IMR-90 (cell line): ENCODE measurements at places on chromosomes 1 and 21. TPM values are rescaled to one million over a fixed set of nuclear protein-coding genes. Genes with fewer than 3 reads are reported as not detected.

- no peak for DNase-seq
Observed at GRCh38 chr1:9441451-9442133, 97.7 kb upstream of the SLC25A33 start.

DNA sequence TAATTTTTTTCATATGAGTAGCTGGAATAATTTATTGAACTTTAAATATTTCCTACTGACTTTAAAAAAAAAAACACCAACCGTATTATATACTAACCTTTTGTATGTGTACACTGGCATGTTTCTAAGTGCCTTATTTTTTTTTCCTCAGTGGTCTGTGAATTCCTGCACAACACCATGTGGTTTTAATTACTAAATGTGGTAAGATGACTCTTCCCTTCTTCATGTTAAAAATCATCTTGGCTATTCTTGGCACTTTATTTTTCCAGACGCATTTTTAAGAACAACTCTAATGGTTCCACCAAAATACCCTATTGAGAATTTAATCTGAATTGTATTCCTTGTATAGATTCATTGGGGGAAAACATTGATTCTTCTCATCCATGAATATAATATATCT is 28.4 kb downstream of the PPP2R5A start:
- DNase-seq, result peak; percentile 56

- no peak for DNase-seq
Observed at GRCh38 chr21:14480411-14481031, 65.6 kb downstream of the SAMSN1 start.

The ITLN1 gene
- not detected in 2 replicates for polyA plus RNA-seq

DNA sequence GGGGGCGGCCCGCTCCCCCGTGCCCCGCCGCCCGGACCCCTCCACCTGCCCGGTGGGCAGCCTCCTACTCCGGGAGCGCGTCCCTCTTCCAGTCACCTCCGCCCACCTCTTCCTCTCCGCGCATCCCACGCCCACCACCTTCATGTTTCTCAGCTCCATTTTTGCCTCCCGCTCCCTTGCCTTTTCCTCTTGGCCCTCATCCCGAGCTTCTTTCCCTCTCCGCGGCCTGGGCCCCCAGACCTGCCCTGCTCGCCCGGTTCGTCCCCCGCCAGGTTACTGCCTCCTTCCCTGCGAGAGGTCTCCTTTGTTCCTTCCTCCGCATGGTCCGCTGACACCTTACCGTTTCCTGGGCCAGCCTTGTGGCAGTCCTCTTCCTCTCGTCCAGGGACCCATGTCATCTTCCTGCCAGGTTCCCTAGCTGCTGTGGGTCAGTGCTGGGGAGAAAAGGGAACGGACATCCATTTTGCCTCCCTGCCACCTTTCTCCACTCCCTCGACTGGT is 563 bp downstream of the QSOX1 start:
- no peak for DNase-seq

GRCh38 chr1:169682071-169682470 is 29.3 kb downstream of the SELL start:
- DNase-seq, result no peak

DNA sequence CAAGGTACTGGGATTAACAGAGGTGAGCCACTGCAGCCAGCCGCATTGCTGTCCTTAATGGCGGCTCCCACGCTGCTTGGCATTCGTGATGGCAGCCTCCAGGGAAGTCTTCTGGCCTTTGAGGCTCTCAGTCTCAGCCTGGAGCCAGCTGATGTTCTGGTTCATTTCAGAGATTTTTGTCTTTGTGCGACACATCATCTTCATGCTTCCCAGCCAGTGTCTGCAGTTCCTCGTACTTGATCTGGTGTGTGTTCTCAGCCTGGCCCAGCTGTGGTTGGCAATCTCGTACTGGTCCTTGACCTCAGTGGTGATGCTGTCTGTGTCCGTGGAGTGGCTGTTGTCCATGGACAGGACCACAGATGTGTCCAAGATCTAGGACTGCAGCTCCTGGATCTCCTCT is 11.7 kb downstream of the SNRPE start:
- DNase-seq, result no peak

GRCh38 chr21:14542638-14543037 is 3.5 kb downstream of the SAMSN1 start:
- no peak for DNase-seq

- no peak for DNase-seq
Observed at GRCh38 chr1:97926017-97926708, 5.3 kb upstream of the DPYD start.

The ALG6 gene
- 4.2 and 6.5 TPM in 2 replicates for polyA plus RNA-seq

DNA sequence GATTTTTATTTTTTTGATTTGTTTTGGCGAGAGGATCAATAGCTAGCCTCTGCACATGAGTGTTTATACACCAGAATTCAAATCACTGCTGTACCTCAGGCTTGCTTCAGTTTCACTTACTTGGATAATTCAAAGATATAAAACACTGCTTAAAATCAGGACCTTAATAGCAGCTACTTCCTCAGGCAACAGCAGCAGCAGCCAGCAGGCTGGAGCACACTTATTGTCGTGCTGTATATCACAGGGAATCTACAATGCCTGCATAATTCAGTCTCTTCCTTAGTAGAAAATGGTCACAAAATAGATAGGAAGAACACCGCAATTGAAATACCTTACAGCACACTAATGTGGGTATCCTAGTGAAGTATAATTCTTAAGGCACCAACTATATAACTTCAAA is 497.3 kb downstream of the NEGR1 start:
- no peak for DNase-seq

DNA sequence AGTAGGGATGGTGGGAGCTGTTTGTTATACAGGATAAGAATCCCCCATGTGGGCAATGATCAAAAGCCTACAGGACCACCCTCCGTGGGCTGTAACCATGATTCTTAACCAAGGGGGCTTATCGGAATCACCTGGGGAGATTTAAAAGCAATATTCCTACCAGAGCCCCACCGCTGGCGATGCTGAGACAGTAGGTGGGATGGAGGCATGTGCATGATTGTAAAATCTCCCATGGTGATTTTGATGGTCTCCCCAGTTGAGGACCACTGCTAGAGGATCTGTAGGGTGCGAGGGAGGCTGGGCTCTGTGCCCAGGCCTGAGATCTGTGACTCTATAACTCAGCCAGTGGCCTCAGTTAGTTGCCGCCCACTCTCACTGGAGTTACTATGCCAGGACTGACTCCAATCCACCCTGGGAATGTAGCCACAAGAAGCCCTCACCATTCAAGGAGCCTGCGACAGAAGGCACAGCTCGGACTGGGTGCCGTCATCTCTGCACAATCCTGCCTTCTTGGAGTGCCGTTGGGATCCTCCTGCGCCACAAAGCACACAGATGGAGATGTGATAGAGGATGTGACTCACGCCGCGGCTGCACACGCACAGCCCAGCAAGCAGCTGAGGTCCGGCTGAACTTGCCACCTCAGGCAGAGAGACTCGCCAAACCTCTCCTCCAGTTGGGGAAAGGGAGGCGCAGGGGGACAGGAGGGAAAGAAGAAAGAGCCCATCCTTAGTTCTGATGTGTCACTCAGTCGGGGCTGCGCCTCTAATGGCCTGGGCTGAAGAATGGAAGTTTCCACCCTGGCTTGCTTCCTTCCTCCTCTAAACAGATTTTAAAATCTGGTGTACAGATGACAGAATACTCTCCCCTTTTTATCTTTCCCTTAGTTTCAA is 26.5 kb downstream of the AKNAD1 start:
- DNase-seq, result peak; percentile 99

- no peak for DNase-seq
Observed at GRCh38 chr21:32306021-32306780, 7.5 kb downstream of the MRAP start.

DNA sequence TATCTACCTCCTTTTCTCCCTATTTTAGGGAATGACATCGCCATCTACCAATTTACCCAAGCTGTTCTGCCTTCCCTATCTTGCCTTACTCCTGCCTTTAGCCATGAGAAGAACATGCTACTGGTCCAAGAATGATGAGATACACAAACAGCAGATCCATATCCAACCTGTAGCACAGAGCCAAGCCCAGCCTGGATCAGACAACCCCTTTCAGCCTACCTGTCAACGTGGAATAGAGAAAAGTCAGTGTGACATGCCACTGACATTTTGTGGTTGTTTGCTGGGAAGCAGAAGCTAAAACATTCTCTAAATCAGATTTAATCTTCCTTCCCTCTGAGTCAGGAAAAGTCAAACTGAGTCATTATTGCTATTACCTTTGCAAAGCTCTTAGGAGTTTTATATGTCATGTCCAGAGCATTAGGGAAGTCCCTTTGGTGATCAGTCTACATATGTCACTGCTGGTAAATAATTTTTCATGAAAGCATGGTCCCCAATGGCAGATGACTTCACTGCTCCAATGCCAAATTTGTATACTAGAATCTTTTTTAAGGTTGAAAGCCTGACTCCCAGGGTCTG is 143.1 kb downstream of the TPR start:
- DNase-seq, result no peak

The CLDN17 gene
- not detected in 2 replicates for polyA plus RNA-seq

The APCS gene
- not detected in 2 replicates for polyA plus RNA-seq

The PANK4 gene
- polyA plus RNA-seq, result 18.5 and 23.3 TPM in 2 replicates

DNA sequence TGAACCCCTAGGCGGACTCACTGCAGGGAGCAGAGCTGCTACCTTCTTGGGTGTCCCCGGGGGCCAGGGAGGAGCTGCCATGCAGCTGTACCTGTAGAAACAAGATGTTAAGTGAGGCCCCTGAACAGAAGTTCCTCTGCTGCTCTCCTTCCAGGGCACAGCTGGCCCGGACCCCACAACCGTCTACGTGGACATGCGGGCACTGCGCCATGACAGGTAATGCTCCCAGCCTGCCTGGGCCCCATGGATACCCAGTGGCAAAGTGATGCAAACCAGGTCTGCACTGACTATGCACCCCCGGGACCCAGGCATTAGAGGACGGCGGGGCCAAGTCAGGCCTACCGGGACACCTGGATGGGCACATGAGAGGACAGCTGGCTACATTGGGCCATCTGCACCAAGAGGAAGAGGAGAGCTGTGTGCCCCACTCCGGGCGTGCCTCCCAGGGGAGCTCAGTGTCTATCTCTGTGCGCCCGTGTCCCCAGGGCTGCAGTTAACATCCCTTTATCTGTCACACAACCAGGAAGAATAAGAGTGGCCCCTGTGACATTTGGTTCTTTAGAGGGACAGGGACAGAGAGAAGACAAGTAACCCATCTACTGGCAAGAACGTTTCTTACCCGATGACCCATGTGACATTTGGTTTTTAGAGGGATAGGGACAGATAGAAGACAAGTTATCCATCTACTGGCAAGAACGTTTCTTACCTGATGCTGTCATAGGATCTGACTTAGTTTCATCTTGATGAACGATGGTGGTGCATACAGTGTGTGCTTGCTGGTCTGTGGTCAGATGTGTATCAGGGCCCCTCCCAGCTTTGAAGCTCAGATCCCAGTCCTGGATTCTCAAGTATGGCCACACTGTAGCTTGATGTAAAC is 44.1 kb downstream of the S100B start:
- no peak for DNase-seq

DNA sequence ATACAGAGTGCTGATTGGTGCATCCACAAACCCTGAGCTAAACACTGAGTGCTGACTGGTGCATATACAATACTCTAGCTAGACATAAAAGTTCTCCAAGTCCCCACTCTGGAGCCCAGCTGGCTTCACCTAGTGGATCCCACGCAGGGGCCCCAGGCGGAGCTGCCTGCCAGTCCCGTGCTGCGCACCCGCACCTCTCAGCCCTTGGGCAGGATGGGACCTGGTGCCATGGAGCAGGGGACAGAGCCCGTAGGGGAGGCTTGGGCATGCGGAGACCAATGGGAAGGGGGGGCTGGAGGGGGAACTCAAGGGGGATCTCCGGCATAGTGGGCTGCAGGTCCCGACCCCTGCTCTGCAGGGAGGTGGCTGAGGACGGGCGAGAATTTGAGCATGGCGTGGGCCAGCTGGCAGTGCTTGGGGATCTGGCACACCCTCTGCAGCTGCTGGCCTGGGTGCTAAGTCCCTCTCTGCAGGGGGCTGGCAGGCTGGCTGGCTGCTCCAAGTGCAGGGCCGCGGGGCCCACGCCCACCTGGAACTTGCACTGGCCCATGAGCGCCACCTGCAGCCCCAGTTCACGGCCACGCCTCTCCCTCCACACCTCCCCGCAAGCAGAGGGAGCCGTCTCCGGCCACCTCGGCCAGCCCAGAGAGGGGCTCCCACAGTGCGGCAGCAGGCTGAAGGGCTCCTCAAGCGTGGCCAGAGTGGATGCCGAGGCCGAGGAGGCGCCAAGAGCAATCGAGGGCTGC is 104.9 kb downstream of the NTMT2 start:
- no peak for DNase-seq

GRCh38 chr1:63321066-63321784 is 1.1 kb upstream of the FOXD3 start:
- no peak for DNase-seq
